Neuronal stem cell (in vitro differentiated cells): ENCODE measurements at places on chromosomes 3 and 15.

DNA sequence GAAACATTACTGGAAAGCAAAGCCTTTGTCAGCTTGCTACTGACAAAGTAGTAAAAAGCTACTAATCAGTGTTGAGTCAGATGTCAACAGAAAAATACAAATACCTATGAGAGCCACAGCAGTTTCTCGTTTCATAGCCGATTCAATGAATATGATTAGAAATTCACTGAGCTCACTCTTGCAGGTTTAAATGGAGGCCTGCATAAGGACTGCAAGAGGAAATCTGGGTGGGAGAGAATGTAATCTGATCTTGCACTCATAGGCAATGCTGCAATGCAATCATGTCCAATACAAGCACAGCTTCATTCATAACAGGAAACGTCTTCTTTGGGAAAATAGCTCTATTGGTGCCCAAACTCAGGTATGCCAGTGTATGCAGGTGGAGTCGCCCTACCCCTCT lies 608.8 kb downstream of the ROBO2 start:
- DNase-seq: no peak

DNA sequence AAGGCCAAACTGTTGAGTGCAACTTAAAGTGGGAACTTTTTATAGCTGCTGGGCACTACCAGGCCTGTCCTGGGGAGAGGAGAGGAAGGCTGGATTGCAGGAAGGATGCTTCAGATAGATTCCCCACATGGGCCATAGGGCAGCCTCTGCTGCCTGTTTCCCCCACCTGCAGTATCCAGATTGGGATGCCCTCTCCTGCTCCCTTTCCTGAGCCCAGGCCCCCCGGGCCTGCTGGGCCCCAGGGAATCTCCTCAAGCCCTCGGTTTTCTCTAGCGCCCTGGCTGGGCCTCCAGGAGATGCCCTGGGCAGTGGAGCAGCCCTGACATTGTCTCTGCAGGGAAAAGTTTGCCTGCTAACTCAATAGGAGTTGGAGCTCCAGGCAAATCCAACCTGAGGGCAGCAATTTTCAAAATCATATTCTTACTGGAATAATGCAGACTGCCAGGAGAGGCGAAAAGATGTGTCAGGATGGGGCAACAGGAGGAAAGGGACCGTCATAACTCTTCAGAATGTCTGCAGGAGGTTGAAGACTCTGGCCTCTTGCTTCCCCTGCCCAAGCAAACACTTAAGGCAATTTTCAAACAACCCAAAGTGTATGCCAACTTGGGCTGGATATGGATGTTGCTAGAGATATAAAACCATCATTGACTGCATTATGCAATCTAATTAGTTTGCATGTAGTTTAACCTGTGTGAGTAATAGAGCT lies 4.4 kb downstream of the NR2F2 start:
- DNase-seq: no peak

DNA sequence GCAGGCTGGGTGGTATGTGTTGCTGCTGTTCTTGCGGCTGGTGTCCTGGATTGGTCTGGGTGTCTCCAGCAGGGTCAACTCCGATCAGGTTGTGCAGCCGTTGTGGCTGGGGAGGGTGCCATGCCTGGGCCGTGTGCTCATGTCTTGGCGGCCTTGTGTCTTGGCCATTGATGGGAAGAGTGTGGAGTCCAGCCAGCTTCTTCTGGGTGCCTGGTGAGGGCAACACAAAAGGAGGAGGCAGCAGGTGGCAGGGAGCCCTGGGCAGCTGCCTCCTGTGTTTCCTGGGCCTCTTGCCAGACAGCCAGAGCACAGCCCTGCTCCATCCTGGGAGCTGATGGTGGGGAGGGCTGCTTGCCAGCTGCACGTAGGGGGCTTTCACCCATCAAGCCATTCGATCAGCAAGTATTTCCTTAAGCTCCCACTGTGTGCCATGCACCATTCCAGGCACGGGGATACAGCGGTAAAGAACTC lies 4.3 kb downstream of the CHAC1 start:
- no peak for DNase-seq

DNA sequence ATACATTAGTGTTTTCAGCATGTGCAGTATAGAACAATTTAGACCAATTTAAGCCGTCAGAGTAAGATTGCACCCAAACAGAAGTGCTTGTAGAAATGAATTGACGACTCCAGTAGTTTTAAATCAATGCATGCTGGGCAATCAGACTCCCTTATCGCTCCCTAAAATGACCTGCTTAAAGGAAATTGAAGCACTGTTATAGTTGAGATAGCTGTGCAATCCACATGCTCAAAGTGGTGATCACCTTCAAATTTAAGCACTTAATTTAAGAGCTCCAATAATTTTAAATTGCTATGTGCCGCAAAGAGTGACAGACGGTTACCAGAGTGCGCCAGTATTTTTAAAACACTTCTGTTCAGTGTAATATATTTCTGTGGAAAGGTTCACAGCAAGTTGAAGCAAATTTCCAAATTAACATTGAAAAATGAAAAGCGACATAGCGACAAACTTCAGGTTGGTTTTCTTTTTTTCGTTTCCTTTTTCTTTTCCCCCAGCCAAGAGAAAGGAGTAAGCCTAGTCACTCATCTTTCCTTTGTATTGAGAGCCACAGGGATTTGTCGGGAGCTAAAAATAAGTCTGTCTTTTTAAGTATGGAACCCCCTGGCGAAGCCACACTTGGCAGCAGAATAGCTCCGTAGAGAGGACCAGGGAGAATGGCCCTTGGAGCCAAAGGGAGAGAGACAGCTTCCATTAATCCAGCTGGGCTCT lies 436.4 kb upstream of the RBMS3 start:
- DNase-seq: no peak

DNA sequence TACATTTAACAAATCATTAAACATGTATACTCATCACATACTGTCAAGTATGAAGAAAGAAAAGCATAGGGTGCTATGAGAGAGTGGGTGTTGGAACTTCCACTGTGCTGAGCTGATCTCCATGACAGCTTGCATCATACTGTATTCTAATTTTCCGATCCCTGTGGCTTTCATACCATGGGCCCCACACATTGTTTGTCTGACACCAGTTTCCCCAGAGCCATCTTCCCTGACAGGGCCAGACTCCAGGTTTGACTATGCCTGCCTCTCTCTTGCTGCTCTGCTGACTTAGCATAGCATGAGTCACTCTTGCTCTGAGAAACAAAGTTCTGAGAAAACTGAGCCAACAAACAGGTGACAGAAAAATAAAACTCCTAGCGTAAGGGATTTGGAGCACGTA lies 37.0 kb upstream of the CASR start:
- no peak for DNase-seq

DNA sequence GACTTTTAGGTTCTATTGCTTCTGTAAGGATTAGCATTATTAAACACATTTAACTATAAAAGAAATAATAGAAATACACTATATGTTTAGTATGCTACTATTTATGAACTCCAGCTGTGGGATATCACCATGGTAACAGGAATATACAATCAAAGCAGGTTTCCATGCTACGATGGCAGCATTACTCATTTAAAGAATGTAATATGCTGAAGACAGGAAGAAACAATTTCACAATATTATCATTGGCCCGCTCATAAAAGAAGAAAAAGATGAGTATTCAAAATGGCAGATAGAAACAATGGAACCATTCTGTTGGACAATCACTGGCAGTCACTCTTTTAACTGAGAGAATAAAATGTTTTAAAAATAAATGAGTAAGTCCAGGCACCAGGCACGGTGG lies 153.4 kb downstream of the CBLB start:
- no peak for DNase-seq

- no peak for DNase-seq
These were observed 66.4 kb downstream of the CNOT10 start for GRCh38 chr3:32751377-32751776.

GRCh38 chr3:71066849-71067261 lies 516.7 kb downstream of the FOXP1 start:
- no peak for DNase-seq

DNA sequence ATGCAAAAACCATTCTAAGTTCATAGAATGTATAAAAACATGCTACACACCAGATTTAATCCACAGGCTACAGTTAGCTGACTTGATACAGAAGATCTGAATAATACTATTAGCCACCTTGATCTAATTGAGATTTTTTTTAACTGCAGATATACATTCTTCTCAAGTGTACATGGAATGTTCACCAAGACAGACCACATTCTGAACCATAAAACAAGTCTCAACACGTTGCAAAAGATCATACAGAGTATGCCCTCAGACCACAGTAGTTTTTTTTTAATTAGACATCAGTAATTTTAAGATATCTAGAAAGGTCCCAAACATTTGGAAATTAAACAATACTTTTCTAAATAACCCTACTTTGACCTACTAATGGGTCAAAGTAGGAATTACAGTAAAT lies 83.3 kb downstream of the FGF7 start:
- DNase-seq: no peak

- DNase-seq: no peak
These were observed 95.7 kb downstream of the ANO10 start for GRCh38 chr3:43525941-43526607.
